ENCODE measurements at places on chromosomes 1 and 21.

DNA sequence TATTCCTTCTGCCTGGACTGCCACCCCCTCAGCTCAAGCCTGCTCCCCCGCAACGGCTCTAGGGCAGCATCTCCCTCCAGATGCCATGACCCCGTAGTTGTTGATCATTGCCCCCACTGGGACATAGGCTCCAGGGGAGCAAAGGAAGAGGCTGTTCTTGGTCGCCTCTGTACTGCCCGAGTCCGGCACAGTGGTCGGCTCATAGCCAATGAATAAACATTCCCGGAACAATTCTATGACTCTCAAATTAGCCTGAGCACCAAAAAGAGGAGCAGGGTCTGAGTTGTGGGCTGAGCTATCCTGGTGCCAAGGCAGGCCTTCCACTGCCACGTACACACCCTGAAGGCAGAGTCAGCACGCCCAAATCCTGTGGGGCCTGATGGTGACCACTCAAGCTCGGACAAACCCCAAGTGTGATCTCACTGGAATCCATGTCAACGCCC is 33.1 kb downstream of the CAPZB start:
- DNase-seq = no peak

DNA sequence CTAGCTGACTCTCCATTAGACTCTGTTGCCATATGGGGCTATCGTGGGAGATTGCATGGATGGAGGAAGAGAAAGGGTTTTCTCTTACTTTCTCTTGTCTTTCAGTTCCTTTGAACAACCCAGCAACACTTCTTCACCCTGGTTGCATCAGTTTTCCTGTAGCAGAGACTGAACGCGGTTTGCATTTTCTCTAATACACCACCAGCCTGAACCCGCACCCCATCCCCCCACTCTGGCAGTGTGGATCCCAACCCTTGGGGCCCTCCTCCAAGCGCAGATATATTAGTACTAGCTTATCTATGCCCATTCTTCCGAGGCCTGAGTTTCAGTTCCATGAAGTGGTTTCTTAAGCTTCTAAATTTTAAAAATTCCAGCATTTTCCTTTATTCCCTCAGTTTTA is 12.6 kb downstream of the DR1 start:
- no peak for DNase-seq

DNA sequence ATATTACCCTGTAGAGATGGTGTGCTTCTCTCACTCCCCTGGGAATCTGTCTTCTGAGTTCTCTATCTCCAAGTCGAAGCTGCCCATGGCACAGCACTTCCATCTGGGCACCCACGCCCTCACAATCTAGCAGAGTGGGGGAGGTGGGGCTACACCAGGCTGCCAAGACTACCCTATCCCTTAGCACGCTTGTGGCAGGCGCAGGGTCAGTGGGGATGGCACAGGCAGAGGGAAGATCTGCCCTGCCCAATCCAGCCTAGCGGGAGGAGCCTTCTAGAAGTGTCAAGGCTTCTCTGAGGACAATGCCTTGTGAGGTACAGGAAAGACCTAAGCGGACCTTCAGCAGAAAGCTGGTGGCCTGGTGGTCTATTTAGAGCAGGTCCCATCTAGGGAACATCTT is 49.1 kb downstream of the DMAP1 start:
- DNase-seq = no peak

DNA sequence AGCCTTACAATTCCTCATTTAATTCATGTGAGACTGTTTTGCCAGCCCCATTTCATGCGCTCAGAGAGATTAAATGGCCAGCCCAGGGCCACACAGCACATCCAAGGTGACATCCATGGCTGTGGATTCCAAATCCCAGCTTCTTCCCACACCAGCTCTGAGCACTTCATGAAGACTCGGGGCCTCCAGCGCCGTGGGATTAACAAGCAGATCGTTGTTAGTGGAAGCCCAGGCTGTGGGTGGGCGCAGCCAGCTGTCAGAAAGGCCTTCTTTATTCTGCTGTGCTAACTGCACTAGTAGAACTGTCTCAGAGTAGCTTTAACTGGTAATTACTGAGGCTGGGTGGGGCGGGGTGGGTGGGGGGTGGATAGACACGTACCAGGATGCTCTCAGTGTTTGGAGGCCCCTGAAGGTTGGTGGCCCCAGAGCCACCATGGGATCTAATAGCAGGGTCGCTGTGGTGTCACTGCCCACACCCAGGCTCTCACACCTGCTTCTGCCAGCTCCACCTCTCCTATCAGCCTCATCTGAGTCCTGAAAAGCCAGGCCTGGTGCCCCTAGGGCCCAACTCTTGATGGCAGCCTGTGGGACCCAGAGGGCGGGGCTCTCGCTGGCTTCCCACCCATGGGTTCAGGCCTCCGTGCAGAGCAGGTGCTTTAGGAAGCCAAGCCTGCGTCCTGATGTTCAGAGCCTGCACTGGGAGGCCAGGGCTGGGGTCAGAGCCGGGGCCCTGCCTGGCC is 3.4 kb downstream of the BMP8A start:
- DNase-seq = no peak

- no peak for DNase-seq
These were observed 103.4 kb downstream of the ETS2 start for GRCh38 chr21:38909109-38909508.

Data from hepatocyte (in vitro differentiated cells).